ENCODE measurements at places on chromosomes 4 and X. TPM values are rescaled to one million over a fixed set of nuclear protein-coding genes. Genes with fewer than 3 reads are reported as not detected.

- H3K27me3 ChIP-seq, result no peaks in the 10 kb centered on the region
- no peaks in the 10 kb centered on the region for H3K4me1 ChIP-seq
- H3K36me3 ChIP-seq, result no peaks in the 10 kb centered on the region
- H3K4me3 ChIP-seq, result no peak overlapping the region
Measured at GRCh38 chr4:127708985-127709384, 21.2 kb upstream of the SLC25A31 start.

DNA sequence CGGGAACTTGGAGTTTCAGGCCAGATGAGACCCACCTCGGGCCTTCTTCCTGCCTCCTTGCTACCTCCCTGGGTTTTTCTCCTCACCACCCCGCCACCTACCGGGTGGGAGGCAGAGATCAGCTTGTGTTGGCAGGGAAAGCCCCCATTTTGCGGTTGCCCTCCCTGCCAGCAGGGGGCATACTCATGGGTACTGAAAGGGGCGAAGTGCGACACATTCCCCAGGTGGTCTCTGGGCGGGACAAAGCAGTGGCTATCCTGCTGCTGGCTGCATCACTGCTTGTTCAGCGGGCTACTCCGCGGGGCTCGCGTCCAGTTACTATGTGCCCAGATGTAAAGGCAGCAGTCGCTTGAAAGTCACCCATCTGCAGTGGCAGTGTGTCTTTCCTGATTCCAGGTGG lies 330.3 kb downstream of the PDHA2 start:
- ATAC-seq, result no peak
- H3K4me3 ChIP-seq, result no peak overlapping the region
- H3K36me3 ChIP-seq, result no peaks in the 10 kb centered on the region
- H3K4me1 ChIP-seq, result no peaks in the 10 kb centered on the region

- H3K36me3 ChIP-seq, result no peaks in the 10 kb centered on the region
- no peak for ATAC-seq
- no peak overlapping the region for H3K4me3 ChIP-seq
- no peaks in the 10 kb centered on the region for H3K27me3 ChIP-seq
Measured at GRCh38 chrX:19040373-19040772, 56.5 kb upstream of the PHKA2 start.

GRCh38 chr4:79258614-79259176 lies 67.2 kb downstream of the NAA11 start:
- no peaks in the 10 kb centered on the region for H3K36me3 ChIP-seq
- no peak overlapping the region for H3K4me3 ChIP-seq
- no peak for ATAC-seq
- H3K27me3 ChIP-seq, result no peaks in the 10 kb centered on the region

DNA sequence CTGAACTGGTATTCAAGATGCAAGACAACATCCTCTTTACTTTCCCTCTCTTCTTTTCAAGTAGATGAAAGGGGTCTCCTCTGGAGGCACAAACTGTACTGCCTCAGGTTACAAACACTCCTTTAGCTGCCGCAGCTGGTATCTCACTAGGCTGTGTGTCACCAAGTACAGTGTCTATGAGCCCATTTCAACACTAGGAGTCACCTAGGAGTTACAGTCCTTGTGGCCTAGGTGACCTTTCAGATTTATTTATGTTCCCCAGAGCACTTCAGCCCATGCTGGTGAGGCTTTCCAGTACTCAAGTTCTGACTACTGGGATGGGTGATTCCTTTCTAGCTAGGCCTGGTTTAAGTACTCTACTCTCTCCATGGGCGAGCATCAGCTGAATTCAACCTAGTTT lies 32.4 kb upstream of the TMLHE start:
- no peak overlapping the region for H3K4me3 ChIP-seq
- H3K27ac ChIP-seq, result no peak overlapping the region
- no peaks in the 10 kb centered on the region for H3K36me3 ChIP-seq
- H3K4me1 ChIP-seq, result no peaks in the 10 kb centered on the region
- ATAC-seq, result no peak

GRCh38 chr4:168293386-168293975 lies 25.1 kb downstream of the DDX60 start:
- no peak overlapping the region for H3K27ac ChIP-seq
- H3K36me3 ChIP-seq, result peaks cover 3% of the 10 kb centered on the region
- H3K4me1 ChIP-seq, result no peaks in the 10 kb centered on the region

GRCh38 chr4:21726255-21726815 lies 222.2 kb downstream of the KCNIP4 start:
- no peak for ATAC-seq
- no peak overlapping the region for H3K27ac ChIP-seq
- H3K4me3 ChIP-seq, result no peak overlapping the region
- no peaks in the 10 kb centered on the region for H3K36me3 ChIP-seq

DNA sequence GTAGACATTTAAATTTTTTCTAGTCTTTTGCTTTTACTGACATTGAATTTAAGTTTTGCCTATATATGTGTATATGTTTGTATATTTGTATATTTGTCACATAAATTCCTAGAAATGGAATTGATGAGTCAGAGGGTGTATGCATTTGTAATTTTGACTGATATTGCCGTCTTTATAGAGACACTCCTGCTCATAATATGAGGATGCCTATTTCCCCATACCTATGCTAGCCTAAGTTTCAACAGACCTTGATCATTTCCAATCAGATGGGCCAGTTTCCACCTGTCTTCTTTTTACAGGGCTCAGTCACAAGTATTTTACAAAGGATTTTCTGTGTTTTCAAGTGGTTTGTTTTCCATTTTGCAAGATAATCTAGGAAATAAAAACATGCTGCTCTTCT lies 10.8 kb downstream of the PDLIM5 start:
- H3K27me3 ChIP-seq, result no peaks in the 10 kb centered on the region
- H3K4me3 ChIP-seq, result no peak overlapping the region
- no peak overlapping the region for H3K27ac ChIP-seq
- no peaks in the 10 kb centered on the region for H3K36me3 ChIP-seq
- H3K4me1 ChIP-seq, result peaks cover 11% of the 10 kb centered on the region
- no peak for ATAC-seq

DNA sequence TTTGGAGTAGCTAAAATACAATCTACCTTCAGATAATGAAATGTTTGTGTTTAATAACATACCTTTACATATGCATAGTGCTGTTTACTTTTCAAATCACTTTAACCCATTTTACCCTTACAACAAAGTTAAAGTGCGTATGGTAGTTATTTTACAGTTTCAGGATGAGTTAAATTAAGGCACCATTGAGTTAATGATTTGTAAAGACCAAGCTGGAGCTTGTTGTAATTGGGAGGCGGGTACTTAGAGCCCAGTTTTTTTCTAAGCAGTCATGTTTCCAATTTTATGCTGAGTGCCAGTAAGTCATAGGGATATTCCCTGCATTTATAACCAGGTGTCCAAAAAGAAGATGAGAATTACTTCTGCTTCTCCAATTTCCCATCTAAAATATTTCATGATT lies 84.2 kb upstream of the NRK start:
- ATAC-seq, result no peak
- no peak overlapping the region for H3K4me3 ChIP-seq
- no peak overlapping the region for H3K27ac ChIP-seq
- no peaks in the 10 kb centered on the region for H3K36me3 ChIP-seq

DNA sequence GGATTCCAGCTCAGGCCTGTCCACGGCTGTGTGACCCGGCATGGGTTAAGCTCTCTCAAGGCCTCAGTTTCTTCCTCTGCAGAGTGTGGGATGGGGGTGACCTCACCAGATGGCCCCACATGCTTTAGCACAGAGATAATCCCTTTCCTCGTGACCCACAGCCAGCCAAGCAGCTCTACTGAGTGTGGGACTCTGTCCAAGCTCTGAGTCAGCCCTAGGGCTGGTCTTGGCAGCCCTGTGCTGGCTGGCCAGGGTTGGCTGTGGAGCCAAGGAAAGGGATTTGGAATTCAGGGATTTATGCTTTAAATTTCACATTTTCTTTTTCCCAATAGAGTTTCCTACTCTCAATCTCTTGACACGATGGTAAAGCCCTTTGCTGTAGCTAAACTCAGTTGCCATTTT lies 19.7 kb upstream of the SPON2 start:
- peak overlapping the region; percentile 36 for H3K27ac ChIP-seq
- H3K27me3 ChIP-seq, result no peaks in the 10 kb centered on the region
- H3K4me3 ChIP-seq, result no peak overlapping the region
- peak; percentile 96 for ATAC-seq
- peaks cover 31% of the 10 kb centered on the region for H3K4me1 ChIP-seq

DNA sequence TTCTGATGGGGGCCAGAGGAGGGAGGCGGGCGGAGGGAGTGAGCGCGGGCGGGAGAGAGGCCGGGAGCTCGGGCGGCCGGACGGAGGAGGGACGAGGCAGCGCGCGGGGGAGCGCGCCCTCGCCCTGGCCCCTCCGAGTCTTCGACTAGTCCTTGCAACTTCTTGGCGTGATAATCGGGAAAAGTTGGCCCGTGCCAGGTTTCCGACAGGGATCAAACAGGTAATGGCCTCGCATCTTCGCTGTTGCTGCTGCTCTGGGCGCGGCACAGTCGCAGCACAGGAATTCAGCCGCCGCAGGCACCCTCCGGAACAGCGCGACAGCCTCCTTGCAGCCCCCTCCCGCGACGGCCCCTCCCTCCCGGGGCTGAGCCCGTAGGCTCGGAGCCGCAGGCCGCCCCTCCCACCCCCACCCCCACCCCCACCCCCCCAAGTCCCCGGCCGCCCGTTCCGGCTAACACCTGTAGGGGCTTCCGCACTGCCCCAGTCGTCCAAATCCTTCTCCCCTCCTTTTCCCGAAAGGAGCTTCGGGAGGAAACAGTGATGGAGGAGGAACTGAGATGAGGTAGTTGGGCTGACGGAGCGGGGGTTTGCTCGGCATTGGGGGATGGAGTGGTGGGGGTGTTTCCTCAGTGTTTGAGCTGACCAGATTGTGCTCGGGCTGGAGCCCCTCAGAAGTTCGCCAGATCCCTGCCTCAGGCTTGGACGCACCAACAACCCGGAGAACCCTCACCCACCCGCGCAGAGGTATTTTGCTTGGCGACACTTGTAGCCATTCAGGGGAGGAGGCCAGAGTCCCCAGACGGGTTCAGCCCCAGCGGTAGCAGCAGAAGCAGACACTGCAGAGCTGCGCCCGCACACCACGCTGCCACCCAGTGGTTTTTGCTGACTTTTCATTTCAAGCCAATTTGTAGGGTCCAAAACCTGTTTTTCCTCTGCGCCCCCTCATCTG lies at the start of gene FGF13:
TSS of gene FGF13 (minus strand) at position 319 of the 949 bp plus-strand sequence. CDS start 714 bp downstream, outside the sequence.
- H3K4me3 ChIP-seq, result peak within 1 kb of the TSS; percentile 62
- H3K27me3 ChIP-seq, result no peaks in the 10 kb centered on the region
- ATAC-seq, result peak; percentile 69
- no peaks in the 10 kb centered on the region for H3K36me3 ChIP-seq

DNA sequence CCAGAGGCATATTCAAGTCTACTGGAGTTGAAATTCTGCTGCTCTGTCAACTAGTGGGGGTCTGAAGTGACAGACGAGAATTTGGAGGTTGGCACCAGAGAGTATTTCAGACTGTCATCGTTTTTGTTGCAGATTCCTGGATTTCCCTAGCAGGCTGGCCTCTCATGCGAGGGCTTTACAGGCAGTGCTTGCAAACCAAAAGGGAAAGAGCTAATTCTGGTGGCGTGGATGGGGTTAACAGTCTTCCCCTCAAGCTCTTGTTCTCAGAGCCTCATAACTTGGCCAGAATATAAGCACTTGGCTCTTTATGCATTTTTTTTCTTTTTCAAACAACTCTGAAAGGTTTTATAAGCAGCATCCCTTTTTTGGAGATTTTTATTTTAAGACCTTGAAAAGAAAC lies at the start of gene SPARCL1:
TSS of gene SPARCL1 (minus strand) at position 190 of the 400 bp plus-strand sequence. CDS start 29,802 bp downstream, outside the sequence.
- H3K4me3 ChIP-seq, result peak within 1 kb of the TSS; percentile 91
- H3K36me3 ChIP-seq, result no peaks in the 10 kb centered on the region
- ATAC-seq, result peak; percentile 56

DNA sequence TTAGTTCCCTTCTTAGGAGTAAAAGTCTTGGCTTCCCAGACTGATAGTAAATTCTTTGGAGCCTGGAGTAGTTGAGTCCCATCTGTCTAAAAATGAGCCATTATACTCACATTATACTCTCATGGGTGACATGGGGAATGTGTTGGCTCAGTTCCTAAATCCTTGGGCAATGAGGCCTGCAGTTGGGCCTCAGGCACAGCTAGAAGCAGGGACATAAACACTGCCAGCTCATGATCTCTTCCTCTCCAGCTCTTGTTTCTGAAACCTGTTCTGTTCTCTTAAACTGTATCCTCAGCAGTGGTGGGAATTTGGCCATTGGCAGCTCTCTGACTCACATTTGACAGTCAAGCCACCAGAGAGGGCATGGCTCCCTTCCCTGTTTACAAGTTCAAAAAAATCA lies 212.5 kb downstream of the SPATA18 start:
- no peak overlapping the region for H3K4me3 ChIP-seq
- H3K4me1 ChIP-seq, result no peaks in the 10 kb centered on the region
- no peak overlapping the region for H3K27ac ChIP-seq
- no peak for ATAC-seq
- H3K27me3 ChIP-seq, result no peaks in the 10 kb centered on the region

- H3K4me1 ChIP-seq, result no peaks in the 10 kb centered on the region
- no peaks in the 10 kb centered on the region for H3K36me3 ChIP-seq
- no peak overlapping the region for H3K27ac ChIP-seq
- H3K27me3 ChIP-seq, result no peaks in the 10 kb centered on the region
- ATAC-seq, result no peak
Measured at GRCh38 chr4:82403725-82404124, 26.5 kb downstream of the HNRNPDL start.

DNA sequence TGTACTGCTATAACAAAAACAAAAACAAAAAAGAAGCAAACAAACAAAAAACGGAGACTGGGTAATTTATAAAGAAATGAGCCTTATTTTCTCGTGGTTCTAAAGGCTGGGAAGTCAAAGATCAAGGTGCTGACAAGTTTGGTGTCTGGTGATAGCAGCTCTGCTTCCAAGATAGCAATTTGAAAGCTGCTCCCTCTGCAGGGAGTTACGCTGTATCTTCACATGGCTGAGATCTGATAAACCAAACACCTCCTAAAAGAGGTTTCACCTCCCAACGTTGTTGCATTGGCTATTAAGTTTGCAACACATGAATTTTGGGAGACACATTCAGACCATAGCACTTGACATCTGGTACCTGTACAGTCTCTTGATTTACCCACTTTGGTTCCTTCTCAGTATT lies 854.2 kb downstream of the CENPC start:
- no peak for ATAC-seq

DNA sequence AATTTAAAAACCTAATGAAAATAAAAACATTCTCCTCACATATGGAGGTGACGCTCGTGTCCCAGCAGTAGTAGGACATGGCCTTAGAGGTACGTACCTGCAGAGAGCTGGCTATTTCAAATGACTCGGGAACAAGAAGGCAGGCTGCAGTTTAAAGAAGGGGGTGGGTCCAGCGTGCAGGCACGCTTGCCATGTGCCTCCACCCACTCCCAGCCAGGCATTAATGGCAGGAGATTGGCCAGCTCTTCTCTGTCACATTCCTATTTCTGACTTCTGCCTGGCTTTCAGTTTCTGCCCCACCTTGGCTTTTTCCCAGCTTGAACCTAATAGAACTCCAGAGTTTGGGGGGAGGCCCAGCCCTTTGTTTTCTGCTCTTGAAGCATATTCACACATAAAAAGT lies 17.2 kb downstream of the PDHA1 start:
- no peak overlapping the region for H3K4me3 ChIP-seq
- no peaks in the 10 kb centered on the region for H3K4me1 ChIP-seq
- ATAC-seq, result no peak
- H3K27me3 ChIP-seq, result no peaks in the 10 kb centered on the region
- no peak overlapping the region for H3K27ac ChIP-seq

STAP1 gene
- total RNA-seq, result 2.2 TPM

NMU gene
- not detected for total RNA-seq

DCTD gene
- 69.2 TPM for total RNA-seq
